ENCODE measurements at places on chromosomes 1 and 21. TPM values are rescaled to one million over a fixed set of nuclear protein-coding genes. Genes with fewer than 3 reads are reported as not detected.

DNA sequence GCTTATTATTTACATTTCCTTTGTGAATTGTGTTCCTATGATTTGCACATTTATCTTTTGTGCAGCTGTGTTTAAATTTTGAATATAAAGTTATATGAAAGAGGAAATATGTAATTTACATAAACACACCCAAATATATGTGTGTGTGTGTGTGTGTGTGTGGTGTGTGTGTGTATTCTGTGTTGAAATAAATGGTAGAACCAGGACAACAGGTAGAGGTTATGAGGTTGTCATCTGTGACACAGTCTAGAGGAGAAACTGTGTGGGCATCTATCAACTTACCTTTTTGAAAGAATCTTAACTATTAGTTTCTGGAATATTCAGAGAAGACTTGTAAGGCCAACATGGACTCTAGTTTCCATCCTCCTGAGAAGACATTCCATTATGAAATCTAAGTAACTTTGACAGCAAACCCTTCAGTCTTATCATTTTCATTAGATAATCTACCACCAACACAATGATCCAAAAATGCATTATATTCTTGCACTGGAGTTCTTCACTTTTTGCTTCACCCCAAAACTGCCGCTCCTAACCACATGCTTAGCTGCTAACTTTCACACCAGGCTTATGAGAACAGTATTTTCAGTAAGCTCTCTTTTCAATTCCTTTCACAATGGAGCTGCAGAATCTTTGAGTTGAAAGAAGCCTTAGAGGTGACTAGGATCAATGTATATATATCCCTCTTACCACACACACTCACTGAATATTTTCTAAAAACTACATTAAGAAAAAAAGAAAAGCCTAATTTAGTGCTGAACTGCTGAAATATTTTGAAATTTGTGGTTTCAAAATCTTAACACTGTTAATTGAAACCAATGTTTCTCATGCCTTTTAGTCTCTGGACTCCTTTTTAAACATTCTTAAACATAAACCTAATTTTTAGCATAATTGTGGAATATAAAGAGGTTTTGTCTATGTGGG, 21.8 kb downstream of the PTPRC start:
- H3K36me3 ChIP-seq = peaks cover 4% of the 10 kb centered on the region
- H3K27ac ChIP-seq = no peak overlapping the region
- peaks cover 27% of the 10 kb centered on the region for H3K4me1 ChIP-seq
- DNase-seq = no peak
- H3K4me3 ChIP-seq = no peak overlapping the region

- no peaks in the 10 kb centered on the region for H3K27me3 ChIP-seq
- peak overlapping the region; percentile 76 for H3K27ac ChIP-seq
- no peak for DNase-seq
Measured at GRCh38 chr1:16981269-16981849, 939 bp upstream of the MFAP2 start.

- H3K27me3 ChIP-seq = no peaks in the 10 kb centered on the region
- H3K4me1 ChIP-seq = peaks cover 53% of the 10 kb centered on the region
- no peaks in the 10 kb centered on the region for H3K36me3 ChIP-seq
- DNase-seq = no peak
- peak overlapping the region; percentile 38 for H3K27ac ChIP-seq
- no peak overlapping the region for H3K4me3 ChIP-seq
Measured at GRCh38 chr1:66444438-66445265, 89.3 kb upstream of the SGIP1 start.

- no peak for DNase-seq
- no peaks in the 10 kb centered on the region for H3K27me3 ChIP-seq
- H3K4me3 ChIP-seq = no peak overlapping the region
Measured at GRCh38 chr1:207755846-207756693, 4.2 kb downstream of the CD46 start.

GRCh38 chr1:147509786-147510395, 31.4 kb upstream of the BCL9 start:
- peaks cover 9% of the 10 kb centered on the region for H3K27me3 ChIP-seq
- H3K4me1 ChIP-seq = no peaks in the 10 kb centered on the region
- no peak overlapping the region for H3K4me3 ChIP-seq
- no peaks in the 10 kb centered on the region for H3K36me3 ChIP-seq
- DNase-seq = no peak

FBLIM1 gene
- total RNA-seq = 156 TPM

- H3K27ac ChIP-seq = no peak overlapping the region
- peaks cover 43% of the 10 kb centered on the region for H3K27me3 ChIP-seq
- no peak overlapping the region for H3K4me3 ChIP-seq
Measured at GRCh38 chr1:218259800-218260199, 25.3 kb upstream of the RRP15 start.

GRCh38 chr1:6704746-6705145, 3.1 kb upstream of the DNAJC11 start:
- H3K4me3 ChIP-seq = no peak overlapping the region
- H3K36me3 ChIP-seq = no peaks in the 10 kb centered on the region
- peaks cover 23% of the 10 kb centered on the region for H3K27me3 ChIP-seq
- DNase-seq = no peak

- peaks cover 20% of the 10 kb centered on the region for H3K36me3 ChIP-seq
- peak overlapping the region; percentile 9 for H3K27ac ChIP-seq
- no peaks in the 10 kb centered on the region for H3K27me3 ChIP-seq
Measured at GRCh38 chr1:214327514-214327913, 46.6 kb downstream of the SMYD2 start.

GRCh38 chr1:227215863-227216510, 102.3 kb downstream of the CDC42BPA start:
- no peak overlapping the region for H3K4me3 ChIP-seq
- DNase-seq = no peak
- peaks cover 10% of the 10 kb centered on the region for H3K36me3 ChIP-seq
- no peaks in the 10 kb centered on the region for H3K27me3 ChIP-seq
- peaks cover 20% of the 10 kb centered on the region for H3K4me1 ChIP-seq
- peak overlapping the region; percentile 9 for H3K27ac ChIP-seq

NLRP3 gene
- total RNA-seq = 0.16 TPM

DNA sequence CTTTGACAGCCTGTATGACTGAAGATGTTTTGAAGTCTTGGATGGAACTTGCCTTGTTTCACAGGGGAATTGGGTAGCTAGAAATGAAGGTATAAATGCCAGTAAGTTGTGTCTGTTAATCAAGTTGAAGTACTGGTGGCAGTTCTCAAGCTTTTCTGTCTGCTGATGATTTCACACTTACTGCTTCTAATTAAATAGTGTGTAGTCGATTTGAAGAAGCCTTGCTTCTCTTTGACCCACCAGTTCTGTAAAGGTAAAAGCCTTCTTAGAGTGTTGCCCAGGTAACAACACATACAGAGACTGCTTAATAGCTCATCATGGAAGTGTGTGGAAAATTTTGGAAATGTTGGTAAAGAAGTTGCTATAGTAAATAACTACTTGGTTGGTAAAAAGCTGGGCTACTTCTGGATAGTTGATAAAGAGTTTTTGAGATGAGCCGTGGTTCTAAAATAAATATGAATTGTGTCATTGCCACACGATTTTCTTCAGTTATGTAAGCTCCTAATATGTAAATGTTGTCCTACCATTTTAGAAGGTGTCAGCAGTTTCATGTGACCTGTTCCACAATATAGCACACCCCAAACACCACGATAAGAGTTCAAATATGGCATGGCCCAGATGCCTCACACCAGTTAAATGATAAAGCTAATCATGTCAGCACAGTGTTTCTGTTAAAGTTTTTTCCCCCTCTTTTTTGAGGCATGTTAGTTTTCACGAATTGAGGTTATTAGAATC, 7.4 kb downstream of the RABGAP1L start:
- DNase-seq = no peak
- no peak overlapping the region for H3K4me3 ChIP-seq
- no peaks in the 10 kb centered on the region for H3K27me3 ChIP-seq

DNA sequence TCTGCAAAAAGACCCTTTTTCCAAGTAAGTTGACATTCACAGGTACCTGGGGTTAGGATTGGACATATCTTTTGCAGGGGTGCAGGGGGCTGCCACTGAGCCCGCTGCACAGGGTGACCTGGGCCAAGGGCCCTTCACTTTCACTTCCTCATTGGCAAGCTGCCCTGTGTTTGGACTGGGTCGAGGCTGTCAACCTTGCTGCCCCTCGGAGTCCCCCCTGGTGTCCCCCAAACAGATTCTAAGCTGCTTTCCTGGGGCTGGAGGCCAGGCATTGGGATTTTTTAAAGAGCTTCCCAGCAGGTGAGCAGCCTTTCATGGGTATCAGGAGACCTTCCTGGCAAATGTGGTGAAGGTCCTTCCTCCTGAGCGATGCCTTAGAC, 7.9 kb upstream of the UMODL1 start:
- no peaks in the 10 kb centered on the region for H3K36me3 ChIP-seq
- H3K27me3 ChIP-seq = no peaks in the 10 kb centered on the region
- DNase-seq = no peak
- H3K4me1 ChIP-seq = peaks cover 9% of the 10 kb centered on the region
- no peak overlapping the region for H3K27ac ChIP-seq
- no peak overlapping the region for H3K4me3 ChIP-seq

LDLRAD1 gene
- not detected for total RNA-seq

IGSF21 gene
- total RNA-seq = not detected

DNA sequence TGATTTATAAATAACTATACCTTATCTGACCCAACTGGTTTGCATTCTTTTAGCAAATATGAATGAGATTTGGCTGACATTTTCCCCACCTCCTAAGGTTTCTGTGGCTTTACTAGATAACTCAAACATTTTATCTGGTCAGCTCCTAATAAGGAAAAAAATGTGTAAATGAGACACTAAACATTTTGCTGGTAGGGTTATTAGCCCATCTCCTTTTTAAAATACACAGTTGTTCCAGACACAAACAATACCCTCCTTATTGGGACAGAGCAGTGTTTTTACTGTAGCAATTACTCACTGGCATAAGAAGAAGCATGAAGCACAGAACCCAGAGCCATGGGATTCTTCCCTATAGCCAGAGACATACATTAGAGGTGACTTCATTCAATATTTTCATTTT, 53.8 kb upstream of the NUF2 start:
- H3K4me1 ChIP-seq = peaks cover 13% of the 10 kb centered on the region
- DNase-seq = no peak
- no peaks in the 10 kb centered on the region for H3K27me3 ChIP-seq
- H3K36me3 ChIP-seq = no peaks in the 10 kb centered on the region

GRCh38 chr1:107964336-107965109, 457 bp downstream of the VAV3 start:
- peaks cover 18% of the 10 kb centered on the region for H3K4me1 ChIP-seq
- no peak overlapping the region for H3K27ac ChIP-seq
- no peaks in the 10 kb centered on the region for H3K36me3 ChIP-seq
- DNase-seq = no peak

DNA sequence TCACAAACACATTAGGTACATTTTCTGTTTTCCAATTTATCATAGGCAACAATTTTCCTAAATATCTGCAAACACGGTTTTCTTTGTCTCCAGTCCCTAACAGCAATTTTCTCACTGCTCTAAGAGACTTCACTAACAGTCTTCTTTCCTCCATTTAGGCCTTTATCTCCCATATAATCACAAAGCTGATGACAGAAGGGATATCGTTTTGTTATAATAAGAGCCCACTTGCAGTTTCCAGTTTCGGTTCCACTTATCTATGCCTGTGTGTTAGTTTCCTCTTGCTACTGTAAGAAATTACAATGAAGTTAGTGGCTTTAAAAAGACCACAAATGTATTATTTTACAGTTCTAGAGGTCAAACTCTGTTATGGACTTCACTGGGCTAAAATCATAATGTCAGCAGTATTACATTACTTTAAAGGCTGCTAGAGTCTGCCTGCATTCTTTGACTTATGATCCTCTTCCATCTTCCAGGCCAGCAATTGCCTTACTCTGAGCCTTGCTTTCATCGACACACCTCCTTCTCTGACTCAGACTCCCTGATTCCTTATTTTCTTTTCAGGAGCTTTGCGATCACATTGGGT, 549.3 kb downstream of the NCAM2 start:
- H3K27me3 ChIP-seq = no peaks in the 10 kb centered on the region
- no peaks in the 10 kb centered on the region for H3K36me3 ChIP-seq
- no peak overlapping the region for H3K4me3 ChIP-seq
- no peak for DNase-seq
- no peak overlapping the region for H3K27ac ChIP-seq
- H3K4me1 ChIP-seq = peaks cover 5% of the 10 kb centered on the region

TAGLN2 gene
- total RNA-seq = 161 TPM

DNA sequence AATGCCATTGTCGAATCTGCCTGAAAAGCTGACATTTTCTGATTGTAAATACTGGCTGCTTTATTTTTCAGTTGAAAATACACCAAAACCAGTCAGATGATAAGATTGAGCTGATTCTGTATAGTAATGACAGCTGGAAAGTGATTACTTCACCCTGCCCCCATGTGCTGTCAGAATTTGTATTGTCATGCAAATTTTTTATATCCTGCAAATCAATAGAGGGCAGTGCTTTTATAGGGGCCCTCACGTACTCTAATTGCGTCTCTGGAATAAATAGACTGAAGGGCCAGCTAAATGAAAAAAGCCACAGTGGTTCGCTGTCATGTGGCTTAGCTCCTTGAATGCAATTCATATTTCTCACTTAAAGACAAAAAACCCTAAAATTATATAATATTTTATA, 208.6 kb downstream of the LHX8 start:
- no peak overlapping the region for H3K27ac ChIP-seq
- no peak overlapping the region for H3K4me3 ChIP-seq
- H3K36me3 ChIP-seq = no peaks in the 10 kb centered on the region
- DNase-seq = no peak
- no peaks in the 10 kb centered on the region for H3K4me1 ChIP-seq

- peak overlapping the region; percentile 0 for H3K27ac ChIP-seq
- peaks cover 17% of the 10 kb centered on the region for H3K4me1 ChIP-seq
- no peaks in the 10 kb centered on the region for H3K36me3 ChIP-seq
- H3K4me3 ChIP-seq = peak overlapping the region; percentile 62
- no peaks in the 10 kb centered on the region for H3K27me3 ChIP-seq
Measured at GRCh38 chr1:77280962-77281361, 857 bp upstream of the AK5 start.

RGSL1 gene
- total RNA-seq = not detected

DNA sequence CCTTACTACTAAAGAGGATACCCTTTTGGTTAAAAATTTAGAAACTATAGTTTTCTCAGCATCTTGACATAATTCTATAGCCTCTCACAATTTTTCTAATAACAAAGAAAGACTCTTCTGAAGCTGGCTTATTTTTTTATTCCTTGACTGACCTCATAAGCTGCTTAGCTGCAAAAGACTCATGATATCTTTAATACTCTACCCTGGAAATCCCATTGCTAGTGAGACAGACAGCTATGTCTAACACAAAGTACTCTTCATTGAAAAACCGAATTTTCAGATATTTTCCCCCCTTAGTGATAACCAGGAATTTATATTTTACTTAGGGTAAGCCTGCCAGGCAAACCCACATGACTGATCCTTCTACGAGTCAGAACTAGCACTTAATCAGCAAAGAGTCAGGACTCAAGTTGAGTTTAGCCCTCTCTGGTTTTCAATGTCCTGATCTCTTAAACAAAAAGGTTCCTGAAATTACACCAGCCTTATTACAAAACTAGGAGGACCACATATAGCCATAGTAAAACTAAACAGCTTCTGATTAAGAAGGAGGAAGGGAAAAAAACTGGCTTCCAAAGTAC, 56.9 kb downstream of the ENAH start:
- H3K4me1 ChIP-seq = peaks cover 71% of the 10 kb centered on the region
- peak overlapping the region; percentile 54 for H3K27ac ChIP-seq
- H3K4me3 ChIP-seq = no peak overlapping the region
- DNase-seq = no peak
